Tibial artery (tissue), 4 donors: ENCODE measurements at places on chromosomes 7 and 10.

DNA sequence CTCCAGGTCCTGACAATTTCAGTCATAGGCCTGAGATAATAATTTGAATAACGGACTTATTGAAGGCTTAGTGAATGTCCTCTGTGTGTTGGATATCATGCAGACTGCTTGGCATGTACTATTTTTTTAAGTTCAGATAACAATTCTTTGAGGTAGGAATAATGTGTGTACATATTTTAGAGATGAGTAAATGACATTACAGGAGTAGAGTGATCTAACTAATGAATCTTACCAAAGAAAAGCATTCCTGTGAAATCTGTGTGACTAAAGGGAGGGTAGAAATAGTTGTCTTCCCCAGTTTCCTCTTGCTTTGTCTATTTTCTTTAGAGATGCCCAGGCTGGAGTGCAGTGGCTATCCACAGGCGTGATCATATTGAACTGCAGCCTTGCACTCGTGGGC lies 391.8 kb upstream of the ETV1 start:
- DNase-seq = no peak
- no peaks in the 10 kb centered on the region for H3K27me3 ChIP-seq
- H3K27ac ChIP-seq = no peak overlapping the region
- H3K4me3 ChIP-seq = no peak overlapping the region
- H3K4me1 ChIP-seq = no peaks in the 10 kb centered on the region

GRCh38 chr7:132876576-132876975 lies 205.3 kb downstream of the CHCHD3 start:
- no peaks in the 10 kb centered on the region for H3K27me3 ChIP-seq
- H3K36me3 ChIP-seq = no peaks in the 10 kb centered on the region
- no peaks in the 10 kb centered on the region for H3K4me1 ChIP-seq
- H3K4me3 ChIP-seq = no peak overlapping the region
- DNase-seq = no peak
- H3K27ac ChIP-seq = no peak overlapping the region

DNA sequence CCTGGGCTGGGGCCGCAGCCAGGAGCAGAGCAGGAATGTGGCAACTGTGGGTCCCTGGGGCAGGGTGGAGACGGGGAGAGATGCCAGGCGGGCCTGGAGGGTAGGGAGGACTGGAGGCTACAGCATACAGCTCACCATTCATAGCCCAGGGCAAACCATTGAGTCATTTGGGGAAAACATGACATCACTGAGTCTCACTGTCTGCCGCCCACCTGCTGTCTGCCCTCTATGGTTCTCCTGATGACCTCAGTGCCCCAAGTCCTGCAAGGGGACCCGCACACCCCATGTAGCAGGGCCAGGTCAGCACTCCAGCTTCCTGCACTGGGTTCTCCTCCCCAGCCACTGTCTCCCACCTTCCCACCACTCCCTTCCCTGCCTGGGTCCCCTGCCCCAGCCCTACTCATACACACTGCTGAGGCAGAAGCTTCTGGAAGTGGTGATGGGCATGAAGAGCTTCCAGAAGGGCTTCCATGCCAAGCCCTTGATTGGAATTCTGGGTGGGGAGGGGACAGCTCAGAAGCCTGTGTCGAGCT lies 10.4 kb downstream of the CHST3 start:
- DNase-seq = no peak
- H3K4me1 ChIP-seq = peaks cover 3% of the 10 kb centered on the region
- no peak overlapping the region for H3K4me3 ChIP-seq
- no peaks in the 10 kb centered on the region for H3K27me3 ChIP-seq
- H3K27ac ChIP-seq = peak overlapping the region; percentile 79

- no peak overlapping the region for H3K4me3 ChIP-seq
- H3K36me3 ChIP-seq = no peaks in the 10 kb centered on the region
- H3K27ac ChIP-seq = no peak overlapping the region
- H3K27me3 ChIP-seq = no peaks in the 10 kb centered on the region
- H3K4me1 ChIP-seq = no peaks in the 10 kb centered on the region
Measured at GRCh38 chr7:41809940-41810576, 107.2 kb upstream of the INHBA start.

- no peak overlapping the region for H3K4me3 ChIP-seq
- DNase-seq = no peak
- no peaks in the 10 kb centered on the region for H3K27me3 ChIP-seq
- no peaks in the 10 kb centered on the region for H3K36me3 ChIP-seq
- H3K27ac ChIP-seq = no peak overlapping the region
Measured at GRCh38 chr10:103793429-103793828, 61.9 kb downstream of the SH3PXD2A start.

- no peaks in the 10 kb centered on the region for H3K27me3 ChIP-seq
- H3K27ac ChIP-seq = no peak overlapping the region
- no peaks in the 10 kb centered on the region for H3K4me1 ChIP-seq
- DNase-seq = no peak
- H3K36me3 ChIP-seq = no peaks in the 10 kb centered on the region
Measured at GRCh38 chr7:51950813-51951212, 634.2 kb upstream of the COBL start.

DNA sequence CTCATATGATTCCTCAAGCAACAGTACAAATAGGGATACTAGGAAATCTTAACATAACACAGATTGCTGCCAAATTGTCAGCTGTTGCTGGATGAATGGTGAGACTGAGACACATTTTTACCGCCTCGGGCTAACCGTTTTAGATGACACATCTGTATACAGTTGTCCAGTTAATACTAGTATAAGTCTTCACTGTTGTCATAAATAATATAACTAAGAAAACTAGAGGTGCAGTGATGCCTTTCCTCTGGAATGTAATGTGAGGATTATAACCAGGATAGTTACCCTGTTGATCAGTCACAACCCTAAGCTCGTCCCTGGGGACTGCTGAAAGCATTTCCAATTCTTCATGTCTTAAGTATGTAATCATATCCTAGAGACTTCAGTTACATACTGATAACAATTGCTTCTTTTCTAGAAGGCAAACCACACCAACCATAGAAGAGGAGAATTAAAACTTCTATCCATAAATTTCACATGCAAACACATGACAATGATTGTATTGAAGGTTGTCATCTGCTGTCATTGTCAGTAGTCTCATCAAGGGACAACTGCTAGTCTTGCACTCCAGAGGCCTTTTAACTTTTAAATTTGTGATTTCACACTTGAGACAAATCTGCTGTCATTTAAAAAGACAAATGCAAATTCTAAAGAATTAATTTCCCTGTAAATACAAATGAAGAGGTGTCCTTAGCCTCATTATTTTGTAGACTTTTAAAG lies 100.4 kb upstream of the SEMA3D start:
- no peak overlapping the region for H3K27ac ChIP-seq
- no peak for DNase-seq
- no peaks in the 10 kb centered on the region for H3K27me3 ChIP-seq
- H3K4me1 ChIP-seq = no peaks in the 10 kb centered on the region
- H3K4me3 ChIP-seq = no peak overlapping the region

DNA sequence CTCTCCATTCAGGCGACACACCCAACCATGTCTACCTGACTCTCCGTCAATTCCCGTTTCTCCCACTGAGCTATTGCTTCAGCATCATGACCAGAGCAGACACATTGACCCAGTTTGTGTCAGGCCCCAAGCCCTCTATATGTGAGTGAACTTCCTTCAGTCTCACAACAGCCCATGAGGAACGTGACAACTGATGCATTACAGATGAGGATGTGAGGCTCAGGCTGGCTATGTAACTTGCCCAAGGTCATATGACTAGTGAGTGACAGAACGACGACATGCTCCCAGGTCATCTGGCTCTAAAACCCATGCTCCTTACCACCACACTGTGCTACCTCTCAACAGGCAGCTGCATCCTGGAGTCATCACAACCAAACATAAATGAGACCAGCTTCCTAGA lies 3.7 kb downstream of the TMEM140 start:
- no peaks in the 10 kb centered on the region for H3K36me3 ChIP-seq
- no peak for DNase-seq
- no peak overlapping the region for H3K27ac ChIP-seq

DNA sequence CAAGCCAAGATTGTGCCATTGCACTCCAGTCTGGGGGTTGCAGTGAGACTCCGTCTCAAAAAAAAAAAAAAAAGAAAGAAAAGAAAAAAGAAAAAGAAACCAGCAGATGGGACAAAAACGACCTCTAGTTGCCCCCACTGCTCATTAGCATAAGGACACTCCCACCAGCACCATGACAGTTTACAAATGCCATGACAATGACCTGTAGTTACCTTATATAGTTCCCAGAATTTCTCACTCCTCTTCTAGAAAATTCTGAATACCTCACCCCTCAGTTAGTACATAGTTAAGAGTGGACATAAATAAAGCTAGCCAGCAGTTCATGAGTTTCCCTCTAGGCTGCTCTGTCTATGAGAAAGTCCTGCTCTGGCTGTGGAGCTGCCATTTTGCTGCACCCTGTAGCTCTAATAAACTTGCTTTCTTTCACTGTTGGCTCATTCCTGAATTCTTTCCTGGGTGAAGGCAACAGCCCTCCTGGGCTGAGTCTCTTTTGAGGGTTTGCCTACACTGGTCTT lies 276.8 kb upstream of the AKR1E2 start:
- H3K4me3 ChIP-seq = no peak overlapping the region
- DNase-seq = no peak
- H3K27me3 ChIP-seq = no peaks in the 10 kb centered on the region

DNA sequence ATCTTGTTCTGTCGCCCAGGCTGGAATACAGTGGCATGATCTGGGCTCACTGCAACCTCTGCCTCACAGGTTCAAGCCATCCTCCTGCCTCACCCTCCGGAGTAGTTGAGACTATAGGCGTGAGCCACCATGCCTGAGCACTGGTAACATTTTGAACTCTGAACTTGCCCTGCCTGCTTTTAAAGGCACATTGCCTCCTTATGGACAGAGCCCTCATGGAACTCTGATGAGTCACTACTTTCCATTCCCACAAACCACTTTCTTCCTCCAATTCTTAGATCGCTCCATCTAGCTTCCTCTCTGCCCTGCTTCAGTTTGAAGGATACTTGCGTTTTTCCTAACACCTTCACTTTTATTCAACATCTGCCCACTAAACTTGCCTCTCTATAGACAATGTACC lies 38.1 kb downstream of the PRPS1L1 start:
- no peak for DNase-seq
- no peaks in the 10 kb centered on the region for H3K4me1 ChIP-seq
- H3K27me3 ChIP-seq = no peaks in the 10 kb centered on the region
- no peak overlapping the region for H3K27ac ChIP-seq
- no peaks in the 10 kb centered on the region for H3K36me3 ChIP-seq

- no peaks in the 10 kb centered on the region for H3K27me3 ChIP-seq
- DNase-seq = no peak
- H3K4me3 ChIP-seq = no peak overlapping the region
- peaks cover 25% of the 10 kb centered on the region for H3K4me1 ChIP-seq
Measured at GRCh38 chr7:38000272-38000671, 79.8 kb downstream of the EPDR1 start.

DNA sequence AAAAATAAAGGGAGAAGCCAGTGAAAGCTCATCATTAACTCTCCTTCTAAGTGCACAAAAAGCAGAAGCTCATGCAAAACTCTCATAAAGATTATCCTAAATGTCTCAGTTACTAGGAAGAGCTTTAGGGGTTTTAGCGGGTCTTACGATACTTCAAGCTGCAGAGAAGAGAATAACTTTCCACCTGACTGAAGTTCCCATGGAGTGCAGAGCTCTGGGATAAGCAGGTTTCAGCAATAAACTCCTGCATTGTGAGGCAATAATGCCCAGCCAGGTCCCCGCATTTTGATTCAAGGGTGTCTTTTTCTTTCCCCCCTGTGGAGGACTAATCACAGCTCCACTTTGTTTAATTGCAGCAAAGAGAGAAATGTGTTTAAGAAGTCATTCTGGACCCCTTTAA lies 241.9 kb upstream of the SP8 start:
- DNase-seq = no peak
- no peaks in the 10 kb centered on the region for H3K36me3 ChIP-seq
- no peaks in the 10 kb centered on the region for H3K4me1 ChIP-seq

DNA sequence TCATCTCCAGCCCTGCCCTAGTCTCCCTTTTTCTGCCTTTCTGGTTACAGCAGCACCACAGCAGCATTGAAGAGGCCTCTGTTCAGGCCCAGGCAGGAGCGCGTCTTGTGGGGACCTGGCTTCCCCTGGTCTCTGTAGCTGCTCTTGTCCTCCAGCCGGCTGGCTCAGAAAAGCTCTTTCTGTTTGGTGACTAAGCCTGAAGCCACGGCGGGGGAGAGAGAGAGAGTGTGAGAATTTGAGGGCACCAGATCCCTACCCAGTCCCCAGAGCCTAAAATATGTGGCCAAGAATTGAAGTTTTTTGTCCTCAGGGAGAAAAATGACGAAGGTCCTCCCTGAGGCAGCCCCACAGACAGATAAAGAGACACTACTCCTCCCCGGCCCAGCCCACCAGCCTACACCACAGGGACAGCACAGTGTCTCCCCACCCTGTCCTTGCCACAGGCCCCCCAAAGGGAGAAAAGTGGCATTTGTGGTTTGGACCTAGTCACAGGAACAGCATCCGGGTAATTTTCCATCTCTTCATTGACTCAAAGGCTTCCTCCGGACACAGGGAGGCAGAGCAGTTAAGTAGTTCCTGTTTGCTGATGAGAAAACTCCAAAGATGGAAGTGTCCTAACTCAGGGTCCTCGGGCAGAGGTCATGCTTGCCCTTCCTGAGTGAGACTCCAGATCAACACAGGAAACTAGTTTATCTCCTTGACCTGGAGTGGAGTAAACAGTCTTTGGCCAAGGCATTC lies 13.3 kb upstream of the FAM180A start:
- H3K4me3 ChIP-seq = no peak overlapping the region
- H3K27ac ChIP-seq = peak overlapping the region; percentile 84
- H3K4me1 ChIP-seq = peaks cover 22% of the 10 kb centered on the region
- no peaks in the 10 kb centered on the region for H3K27me3 ChIP-seq

- H3K4me1 ChIP-seq = no peaks in the 10 kb centered on the region
- H3K27me3 ChIP-seq = no peaks in the 10 kb centered on the region
Measured at GRCh38 chr7:102094316-102094650, 192.4 kb upstream of the SH2B2 start.

- no peaks in the 10 kb centered on the region for H3K4me1 ChIP-seq
- no peaks in the 10 kb centered on the region for H3K36me3 ChIP-seq
- H3K27me3 ChIP-seq = no peaks in the 10 kb centered on the region
- no peak for DNase-seq
- H3K27ac ChIP-seq = no peak overlapping the region
Measured at GRCh38 chr10:92183199-92183598, 107.7 kb downstream of the CPEB3 start.

GRCh38 chr10:48606530-48607355 lies 1.9 kb upstream of the ARHGAP22 start:
- DNase-seq = peak; percentile 82
- peaks cover 10% of the 10 kb centered on the region for H3K4me1 ChIP-seq
- no peak overlapping the region for H3K4me3 ChIP-seq
- no peaks in the 10 kb centered on the region for H3K36me3 ChIP-seq

DNA sequence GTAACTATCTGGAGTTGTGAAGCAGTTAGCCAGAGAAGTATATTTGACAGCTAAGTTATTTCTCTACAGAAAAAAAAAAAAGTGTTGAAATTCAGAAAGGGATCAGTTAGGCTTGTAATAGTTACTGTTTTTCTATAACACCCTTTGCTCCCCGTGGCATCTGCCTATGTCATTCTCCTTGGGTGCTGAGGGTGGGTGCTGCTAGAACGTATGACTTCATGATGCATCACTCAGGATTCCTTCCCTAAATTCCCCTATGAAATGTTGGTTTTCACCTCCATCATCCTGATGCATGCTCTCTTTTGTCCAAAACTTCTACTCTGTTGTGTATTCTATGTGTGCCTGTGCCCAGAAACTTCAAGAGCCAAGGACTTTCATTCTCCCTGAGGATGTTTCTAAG lies 536.4 kb downstream of the GRM8 start:
- DNase-seq = no peak
- no peaks in the 10 kb centered on the region for H3K27me3 ChIP-seq
- no peak overlapping the region for H3K27ac ChIP-seq
